NCI-H226 (cell line): ENCODE measurements at places on chromosomes 3 and 15.

DNA sequence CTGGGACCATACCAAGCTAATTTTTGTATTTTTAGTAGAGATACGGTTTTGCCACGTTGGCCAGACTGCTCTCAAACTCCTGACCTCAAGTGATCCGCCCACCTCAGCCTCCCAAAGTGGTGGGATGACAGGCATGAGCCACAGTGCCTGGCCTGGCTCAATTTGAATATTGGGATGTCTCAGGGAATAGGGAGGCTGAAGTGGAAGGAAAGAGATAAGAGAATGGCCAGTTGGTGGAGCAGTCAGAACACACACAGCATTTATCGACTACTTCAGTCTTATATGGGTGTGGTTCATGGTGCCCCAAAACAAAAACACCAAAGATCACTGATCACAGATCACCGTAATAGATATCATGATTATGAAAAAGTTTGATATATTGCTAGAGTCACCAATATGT, 144.4 kb downstream of the GMNC start:
- peak; percentile 12 for DNase-seq

GRCh38 chr3:188417766-188418165, 263.8 kb downstream of the LPP start:
- no peak for DNase-seq

- DNase-seq, result peak; percentile 48
Observed at GRCh38 chr3:188274249-188274915, 120.4 kb downstream of the LPP start.

DNA sequence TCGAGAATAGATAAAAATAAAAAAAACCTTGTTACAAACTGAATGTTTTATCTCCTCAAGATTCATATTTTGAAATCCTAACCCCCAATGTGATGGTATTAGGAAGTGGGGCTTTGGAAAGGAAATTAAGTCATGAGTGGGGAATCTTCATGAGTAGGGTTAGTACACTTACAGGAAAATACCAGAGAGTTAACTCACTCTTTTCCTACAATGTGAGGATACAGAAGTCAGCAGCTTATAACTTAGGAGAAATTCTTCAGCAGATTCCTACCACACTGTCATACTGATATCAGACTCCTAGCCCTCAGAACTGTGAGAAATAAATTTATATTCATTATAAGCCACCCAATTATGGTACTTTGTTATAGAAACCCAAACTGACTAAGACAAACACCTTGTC, 453.1 kb downstream of the GBE1 start:
- DNase-seq, result peak; percentile 73

DNA sequence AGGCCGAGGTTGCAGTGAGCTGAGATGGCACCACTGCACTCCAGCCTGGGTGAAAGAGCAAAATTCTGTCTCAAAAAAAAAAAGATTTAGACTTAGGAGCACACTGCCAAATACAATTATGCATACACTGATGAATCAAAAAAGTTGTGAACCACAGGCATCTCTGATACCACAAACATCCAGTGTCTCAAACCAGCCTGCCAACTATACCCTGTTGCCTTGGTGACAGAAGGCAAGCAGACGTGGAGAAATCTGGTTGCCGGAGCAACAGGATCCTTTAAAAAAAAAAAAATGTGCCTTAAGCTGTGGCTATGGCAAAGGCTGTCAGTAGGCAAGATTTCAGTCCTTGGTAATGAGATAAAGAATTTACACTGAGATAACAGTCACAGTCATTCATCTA, 202.3 kb downstream of the NEK10 start:
- DNase-seq, result peak; percentile 31

GRCh38 chr3:141454054-141454453, 32.8 kb upstream of the RASA2 start:
- no peak for DNase-seq

GRCh38 chr3:8619548-8619947, 25.1 kb downstream of the SSUH2 start:
- peak; percentile 63 for DNase-seq

- no peak for DNase-seq
Observed at GRCh38 chr15:65851981-65852380, 17.3 kb upstream of the RAB11A start.

DNA sequence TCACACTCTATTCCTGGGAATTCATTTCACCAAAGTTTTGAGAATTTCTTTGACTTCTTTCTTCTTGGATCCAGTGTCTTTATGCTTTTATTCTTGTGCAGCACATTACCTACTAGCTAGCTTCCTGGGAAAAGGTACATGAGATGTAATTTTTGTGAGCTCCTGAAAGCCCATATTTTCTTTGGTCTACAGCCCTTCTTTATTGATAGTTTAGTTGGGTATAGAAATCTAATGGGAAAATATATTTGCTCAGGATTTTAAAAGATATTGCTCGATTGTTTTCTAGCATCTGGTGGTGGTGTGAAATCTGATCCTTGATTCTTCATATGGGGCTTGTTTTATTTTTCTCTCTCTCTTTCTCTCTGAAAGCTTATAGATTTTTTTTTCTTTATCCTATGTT, 45.8 kb downstream of the FOXB1 start:
- no peak for DNase-seq

GRCh38 chr3:153621953-153622352, 459.9 kb downstream of the RAP2B start:
- no peak for DNase-seq

DNA sequence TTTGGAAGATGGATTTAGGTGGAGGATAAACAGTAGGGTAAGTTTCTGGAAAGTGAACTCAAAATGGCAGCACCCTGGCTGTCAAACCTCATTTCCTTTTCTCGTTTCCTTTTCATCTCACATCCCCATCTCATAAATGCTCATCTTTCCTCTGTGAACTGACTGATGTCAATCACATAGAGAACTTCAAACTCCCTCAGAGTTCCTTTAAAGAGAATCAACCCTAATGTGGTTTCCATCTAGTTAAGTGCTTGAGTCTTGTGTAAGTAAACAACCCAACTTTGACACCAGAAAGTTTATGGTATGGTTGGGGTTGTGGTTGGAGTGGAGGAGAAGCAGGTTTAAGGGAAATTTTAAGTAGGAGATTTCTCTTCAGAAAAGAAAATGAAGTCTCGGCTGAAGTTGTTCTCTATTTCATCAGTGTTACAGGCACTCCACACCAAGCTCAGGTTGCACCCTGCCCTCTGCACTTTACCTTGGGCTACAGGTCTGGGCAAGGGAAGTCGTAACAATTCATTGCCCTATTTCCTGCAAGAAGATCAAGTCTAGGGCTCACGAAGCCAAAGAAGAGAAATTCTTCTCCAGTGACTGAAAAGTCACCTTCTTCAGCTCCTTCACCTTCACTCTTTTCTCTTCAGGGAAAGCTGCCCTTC, 34.4 kb upstream of the TNIK start:
- DNase-seq, result no peak

- DNase-seq, result no peak
Observed at GRCh38 chr3:101862416-101863165, 13.3 kb downstream of the NFKBIZ start.

DNA sequence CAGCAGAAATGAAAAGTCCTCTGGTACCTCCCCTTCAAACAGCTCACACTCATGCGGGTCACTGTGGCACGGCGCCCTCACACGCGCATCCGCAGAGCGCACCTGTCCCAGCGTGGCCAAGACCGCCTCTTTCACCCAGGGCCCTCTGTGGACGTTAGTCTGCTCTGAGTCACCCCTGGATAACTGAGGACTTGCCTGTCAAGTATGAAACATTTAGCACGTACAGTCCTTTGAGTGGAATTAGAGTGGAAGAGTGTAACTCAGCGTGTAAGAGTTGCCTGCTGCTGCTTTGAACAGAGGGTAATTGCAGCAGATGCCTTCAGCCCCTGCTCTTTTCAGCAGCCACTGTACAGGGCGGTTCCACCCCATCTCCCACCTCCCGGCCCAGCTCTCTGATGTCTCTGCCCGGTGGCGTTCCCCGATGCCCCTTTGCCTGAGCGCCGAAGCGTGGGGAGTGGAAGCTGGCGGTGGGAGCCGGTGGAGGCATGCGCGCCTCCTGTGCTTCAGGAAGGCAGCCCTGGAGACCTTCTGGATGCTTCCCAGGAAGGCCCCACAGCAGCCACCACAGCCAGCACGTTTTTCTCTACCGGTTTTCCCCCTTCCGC, 23.0 kb downstream of the CPN2 start:
- peak; percentile 40 for DNase-seq

DNA sequence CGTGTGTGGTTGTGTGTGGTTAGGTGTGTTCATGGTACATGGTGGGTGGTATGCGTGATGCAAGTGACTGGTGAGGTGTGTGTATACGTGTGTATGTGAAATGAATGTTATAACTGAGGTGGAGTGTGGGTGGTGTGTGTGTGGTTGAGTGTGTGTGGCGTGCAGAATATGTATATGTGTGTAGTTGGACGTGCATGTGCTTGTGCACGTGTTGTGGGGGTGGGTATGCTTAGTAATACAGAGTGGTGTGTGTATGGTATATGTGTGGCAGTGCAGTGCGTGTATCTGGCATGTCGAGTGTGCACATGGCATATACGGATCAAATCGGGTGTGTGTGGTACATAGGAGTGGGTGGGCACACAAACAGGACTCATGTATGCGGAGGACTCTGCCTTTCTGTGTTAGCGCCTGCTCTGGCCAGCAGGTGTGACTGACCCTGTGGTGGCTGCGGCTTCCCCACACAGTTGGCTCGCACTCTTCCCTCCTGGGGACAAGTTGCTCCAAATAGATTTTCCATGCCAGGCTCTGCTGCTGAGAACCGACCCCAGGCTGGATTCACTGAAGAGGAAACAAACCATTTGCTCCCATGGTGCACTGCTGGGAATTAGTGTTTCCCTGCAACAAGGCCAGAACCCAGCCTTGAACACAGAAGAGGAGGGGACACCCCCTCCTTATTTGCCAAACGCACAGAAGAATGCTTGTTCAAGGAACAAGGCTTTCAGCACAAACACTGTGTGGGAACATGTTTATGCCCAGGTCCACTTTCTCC, 1.2 kb upstream of the C3orf70 start:
- DNase-seq, result no peak

DNA sequence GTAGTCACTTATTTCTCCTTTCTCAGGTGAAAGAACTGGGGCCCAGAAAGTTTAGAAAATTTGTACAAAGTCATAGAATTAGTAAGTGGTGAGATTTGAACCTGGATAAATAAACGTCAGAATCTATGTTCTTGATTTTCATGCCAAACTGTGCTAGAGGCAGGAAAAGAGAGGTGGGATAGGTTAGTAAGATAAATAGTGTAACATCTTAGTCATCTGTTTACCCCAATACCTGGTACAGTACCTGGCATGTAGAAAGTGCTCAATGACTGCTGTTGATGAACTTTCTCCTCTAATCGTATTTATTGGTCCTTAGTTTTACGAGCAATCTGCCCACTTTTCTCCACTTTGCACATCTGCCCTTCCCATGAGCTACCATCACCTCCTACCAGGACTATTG, 124.9 kb downstream of the MITF start:
- no peak for DNase-seq

- DNase-seq, result no peak
Observed at GRCh38 chr15:77988347-77989295, 88.9 kb downstream of the TBC1D2B start.

DNA sequence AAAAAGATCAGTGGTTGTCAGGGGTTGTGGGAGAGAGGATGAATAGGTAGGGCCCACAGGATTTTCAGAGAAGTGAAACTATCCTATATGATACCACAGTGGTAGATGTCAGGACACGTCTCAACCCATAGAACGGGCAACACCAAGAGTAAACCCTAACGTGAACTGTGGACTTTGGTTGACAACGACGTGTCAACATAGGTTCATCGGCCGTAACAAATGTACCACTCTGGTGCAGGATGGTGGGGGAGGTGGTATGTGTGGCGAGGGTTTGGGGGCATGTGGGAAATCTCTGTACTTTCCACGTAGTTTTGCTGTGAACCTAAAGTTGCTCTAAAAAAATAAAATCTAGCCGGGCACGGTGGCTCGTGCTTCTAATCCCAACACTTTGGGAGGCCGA, 13.0 kb upstream of the PIGZ start:
- no peak for DNase-seq

- no peak for DNase-seq
Observed at GRCh38 chr3:153547970-153548369, 385.9 kb downstream of the RAP2B start.

GRCh38 chr3:188673646-188674186, 498.1 kb upstream of the TPRG1 start:
- peak; percentile 90 for DNase-seq

DNA sequence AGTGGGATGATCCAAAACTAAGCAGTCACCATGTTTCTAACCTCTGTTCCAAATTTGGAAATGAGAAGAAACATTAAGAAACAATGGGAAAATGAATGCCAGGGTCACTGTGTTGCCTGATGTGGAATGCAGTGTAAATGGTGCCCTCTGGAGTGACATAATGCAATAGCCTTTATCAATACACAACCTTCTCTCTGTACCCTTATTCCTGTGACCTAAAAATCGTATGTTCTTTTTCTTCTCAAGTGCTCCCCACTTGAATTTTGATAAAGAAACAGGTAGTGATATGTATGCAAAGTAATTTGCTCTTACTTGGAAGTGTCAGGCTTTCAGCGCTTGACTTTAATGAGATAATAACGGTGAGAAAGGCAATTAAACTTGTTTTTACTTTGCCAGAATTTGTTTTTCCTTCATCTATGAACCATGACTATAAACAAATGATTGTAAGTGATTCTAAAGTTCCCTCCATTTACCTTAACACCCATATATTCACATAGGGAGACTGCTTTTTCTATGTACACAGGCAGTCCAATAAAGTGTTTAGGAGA, 145.8 kb upstream of the THRB start:
- DNase-seq, result no peak

DNA sequence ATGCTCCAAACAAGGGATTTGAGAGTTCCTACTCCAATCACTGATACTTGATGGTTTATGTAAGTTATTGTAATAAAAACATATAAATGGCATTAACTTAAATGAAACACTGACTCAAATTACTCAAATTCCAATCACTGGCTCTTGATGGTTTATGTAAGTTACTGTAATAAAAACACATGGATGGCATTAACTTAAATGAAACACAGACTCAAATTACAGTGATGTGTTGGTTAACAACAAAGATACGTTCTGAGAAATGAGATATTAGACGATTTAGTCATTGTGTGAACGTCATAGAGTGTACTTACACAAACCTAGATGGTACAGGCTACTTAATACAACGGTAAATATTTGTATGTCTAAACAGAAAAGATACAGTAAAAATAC, 6.6 kb downstream of the MOBP start:
- DNase-seq, result no peak

- peak; percentile 42 for DNase-seq
Observed at GRCh38 chr3:43378066-43378935, 92.0 kb downstream of the SNRK start.

GRCh38 chr15:63446255-63446654, 58.1 kb upstream of the USP3 start:
- no peak for DNase-seq
